ENCODE measurements at places on chromosomes 4 and X.

- DNase-seq, result no peak
Measured at GRCh38 chr4:7785017-7785416, 154.6 kb downstream of the AFAP1 start.

DNA sequence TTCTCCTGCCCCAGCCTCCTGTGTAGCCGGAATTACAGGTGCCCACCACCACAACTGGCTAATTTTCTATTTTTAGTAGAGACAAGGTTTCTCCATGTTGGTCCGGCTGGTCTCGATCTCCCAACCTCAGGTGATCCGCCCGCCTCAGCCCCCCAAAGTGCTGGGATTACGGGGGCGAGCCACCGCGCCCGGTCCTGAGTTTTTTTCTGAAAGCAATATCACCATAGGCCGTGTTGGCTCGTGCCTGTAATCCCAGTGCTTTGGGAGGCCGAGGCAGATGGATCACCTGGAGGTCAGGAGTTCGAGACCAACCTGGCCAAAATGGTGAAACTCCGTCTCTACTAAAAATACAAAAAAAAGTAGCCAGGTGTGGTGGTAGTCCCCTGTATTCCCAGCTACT lies 136.3 kb upstream of the TECRL start:
- DNase-seq, result no peak

DNA sequence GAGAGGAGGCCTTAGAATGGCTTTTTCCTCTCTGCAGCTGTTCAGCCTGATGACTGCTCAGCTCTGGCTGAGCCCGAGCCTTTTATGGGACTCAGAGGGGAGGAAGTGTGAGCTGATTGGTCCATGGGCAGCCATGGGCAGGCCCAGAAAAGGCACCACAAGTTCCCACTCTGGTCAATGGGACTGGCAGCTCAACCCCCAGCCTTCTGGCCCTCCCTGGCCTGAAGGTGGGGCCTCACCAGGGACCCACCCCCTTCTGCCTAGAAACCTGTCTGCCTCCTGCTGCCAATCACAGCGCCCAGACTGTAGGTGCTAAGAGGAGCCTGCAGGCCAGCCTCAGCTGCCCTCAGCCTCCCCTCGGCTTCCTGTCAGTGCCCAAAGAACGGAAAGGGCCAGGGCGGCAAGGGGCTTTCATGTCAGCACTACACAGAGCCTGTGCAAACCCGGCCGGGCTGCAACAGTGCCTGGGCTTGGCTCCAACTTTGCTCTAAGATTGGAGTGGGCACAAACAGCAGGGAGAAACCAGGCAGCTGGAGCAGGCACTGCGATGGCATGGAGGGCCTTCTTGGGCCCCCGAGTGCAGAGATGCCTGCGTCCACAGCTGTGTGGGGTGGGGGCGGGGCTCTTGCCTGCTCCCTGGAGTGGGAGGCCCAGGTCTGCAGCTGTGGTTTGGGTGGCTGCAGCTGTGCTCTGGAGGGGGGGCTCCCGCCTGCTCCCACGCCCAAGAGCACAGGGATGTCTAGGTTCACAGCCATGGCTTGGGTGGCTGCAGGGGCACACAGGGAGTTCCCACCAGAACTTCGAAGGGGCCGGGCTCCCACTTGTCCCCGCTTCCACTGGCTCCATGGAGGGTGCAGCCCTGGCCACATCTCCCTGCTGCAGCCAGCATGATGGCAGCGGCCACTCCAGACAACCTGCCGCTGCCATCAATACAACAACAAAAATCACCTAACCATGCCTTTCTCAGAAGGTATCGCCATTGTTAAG lies 92.6 kb downstream of the NXF2 start:
- no peak for DNase-seq

DNA sequence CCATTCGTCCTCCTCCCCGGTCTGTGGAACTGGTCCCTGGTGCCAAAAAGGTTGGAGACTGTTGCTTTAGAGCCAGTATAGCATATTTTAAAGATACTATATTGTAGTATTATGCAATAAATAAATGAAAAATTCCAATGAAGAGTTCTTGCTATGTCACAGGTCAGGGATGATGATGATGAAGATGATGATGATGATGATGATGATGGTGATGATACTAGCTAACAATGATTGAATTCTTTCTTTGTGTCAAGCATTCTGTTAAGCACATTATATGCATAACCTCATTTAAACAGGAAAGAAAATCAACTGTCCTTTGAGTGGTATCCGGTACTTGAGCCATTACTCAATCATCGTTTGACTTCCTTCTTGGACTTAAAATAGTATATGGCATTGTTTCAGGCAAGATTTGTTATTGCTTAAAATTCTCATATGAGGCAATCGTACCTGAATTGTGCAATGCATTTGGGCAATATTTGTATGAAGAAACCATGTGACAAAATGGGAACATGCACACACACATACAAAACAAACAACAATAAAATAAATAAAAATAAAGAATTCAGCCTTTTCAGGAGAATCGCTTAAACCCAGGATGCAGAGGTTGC lies 22.8 kb upstream of the TLR2 start:
- DNase-seq, result no peak

- no peak for DNase-seq
Measured at GRCh38 chrX:109714340-109714958, 18.6 kb downstream of the ACSL4 start.

- no peak for DNase-seq
Measured at GRCh38 chr4:8374851-8375649, 65.5 kb downstream of the ACOX3 start.
